Left colon (tissue), 2 donors: ENCODE measurements at places on chromosomes 13 and 19. TPM values are rescaled to one million over a fixed set of nuclear protein-coding genes. Genes with fewer than 3 reads are reported as not detected.

DNA sequence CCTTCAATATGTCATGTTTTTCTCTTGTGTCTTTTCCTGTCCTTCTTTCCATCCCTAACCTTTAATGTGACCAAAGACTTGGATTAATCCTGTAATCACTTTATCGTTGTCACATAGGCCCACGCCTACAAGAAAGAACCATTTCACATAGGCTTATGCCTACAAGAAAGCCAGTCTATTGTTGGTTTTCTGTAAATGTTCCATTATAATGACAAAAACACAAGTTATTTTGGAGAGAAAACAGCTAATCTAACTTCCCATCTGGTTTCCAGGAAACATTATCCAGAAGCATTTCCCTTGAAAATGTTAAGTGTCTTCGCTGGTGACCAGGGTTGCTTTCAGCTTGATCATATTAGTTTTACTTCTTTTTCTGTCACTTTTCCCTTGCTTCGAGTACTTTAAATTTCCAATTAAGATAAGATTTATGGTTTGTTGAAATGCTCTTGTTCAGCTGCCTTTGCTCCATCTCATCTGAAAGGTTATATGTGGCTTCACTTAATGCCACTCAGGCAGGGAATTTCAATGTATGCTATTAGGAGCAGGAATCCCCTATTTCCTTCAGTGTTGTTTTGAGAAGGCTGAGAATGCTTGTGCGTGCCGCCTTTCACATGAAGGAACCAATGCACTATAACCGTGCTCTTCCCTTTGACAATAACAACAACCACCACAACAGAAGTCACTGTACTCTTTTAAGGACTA is 708.2 kb downstream of the EFNB2 start:
- DNase-seq = no peak

- DNase-seq = no peak
Observed at GRCh38 chr13:99165753-99166587, 34.7 kb upstream of the UBAC2 start.

DNA sequence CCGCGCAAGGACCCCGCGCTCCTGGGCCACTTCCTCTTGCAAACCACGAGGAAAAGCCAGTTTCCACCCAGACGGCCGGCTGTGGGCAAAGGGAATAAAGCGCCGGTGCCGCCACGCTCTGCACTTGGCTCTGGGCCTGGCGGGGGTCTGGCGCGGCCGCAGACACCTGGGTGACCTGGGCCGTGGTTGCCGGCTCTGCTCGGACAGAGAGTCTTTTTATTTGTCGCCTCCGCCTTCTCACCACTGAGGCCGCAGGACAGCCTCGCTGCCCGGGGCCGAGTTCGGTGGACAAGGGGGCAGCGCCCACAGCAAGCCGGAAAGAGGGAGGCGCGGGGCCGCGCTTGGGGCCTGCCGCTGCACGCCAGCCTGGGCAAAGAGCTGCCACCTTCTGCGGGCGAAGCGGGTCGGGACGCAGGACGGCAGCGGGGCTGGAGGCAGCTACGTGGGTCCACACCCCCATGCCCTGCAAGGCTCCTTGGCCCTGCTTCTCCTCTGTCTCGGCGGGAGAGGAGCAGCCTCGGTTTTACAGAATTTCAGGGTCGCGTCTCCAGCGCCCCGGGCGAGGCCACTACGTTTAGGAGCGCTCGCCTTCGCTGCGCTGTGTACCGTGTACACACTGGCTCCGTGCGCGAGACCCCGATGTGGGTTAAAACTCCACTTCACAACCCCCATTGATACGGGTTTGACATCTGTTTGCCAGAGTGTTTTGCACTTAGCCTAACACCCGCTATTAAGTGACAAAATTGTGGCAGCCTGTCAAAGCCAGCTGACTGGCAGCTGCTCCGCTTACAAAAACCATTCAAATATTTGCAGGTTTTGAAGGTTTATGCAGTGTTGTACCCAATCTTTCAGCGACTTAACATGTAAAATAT is 13.0 kb upstream of the SOX1 start:
- no peak for DNase-seq

DNA sequence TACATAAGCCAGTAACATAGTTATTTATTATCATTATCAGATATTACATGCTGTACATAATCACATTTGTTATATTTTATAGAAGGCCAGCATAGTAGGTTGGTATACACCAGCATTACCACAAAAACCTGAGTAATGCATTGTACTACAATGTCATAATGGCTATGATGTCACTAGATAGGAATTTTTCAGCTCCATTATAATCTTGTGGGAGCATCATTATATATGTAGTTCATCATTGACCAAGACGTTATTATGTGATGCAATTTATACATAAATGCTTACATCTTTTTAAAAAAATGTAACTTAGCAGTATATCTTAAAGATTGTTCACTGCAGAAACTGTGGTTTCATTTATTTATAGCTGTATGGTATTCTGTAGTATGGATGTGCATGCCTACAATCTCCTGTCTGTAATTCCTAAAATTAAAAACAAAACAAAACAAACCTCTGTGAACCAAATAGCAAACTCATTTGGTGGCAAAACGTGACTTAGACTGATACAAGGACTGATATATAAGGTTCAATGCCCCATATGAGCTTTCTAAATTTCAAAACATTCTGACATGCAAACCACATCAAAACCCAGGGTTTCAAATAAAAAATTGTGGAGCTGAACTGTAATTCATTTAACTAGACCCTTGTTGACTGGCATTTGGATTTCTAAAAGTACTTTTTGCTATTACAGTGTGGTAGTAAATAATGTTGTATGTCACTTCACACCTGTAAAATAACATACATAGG is 250.9 kb downstream of the DLEU7 start:
- DNase-seq = no peak

- no peak for DNase-seq
Observed at GRCh38 chr19:2199215-2199614, 35.5 kb downstream of the DOT1L start.

DNA sequence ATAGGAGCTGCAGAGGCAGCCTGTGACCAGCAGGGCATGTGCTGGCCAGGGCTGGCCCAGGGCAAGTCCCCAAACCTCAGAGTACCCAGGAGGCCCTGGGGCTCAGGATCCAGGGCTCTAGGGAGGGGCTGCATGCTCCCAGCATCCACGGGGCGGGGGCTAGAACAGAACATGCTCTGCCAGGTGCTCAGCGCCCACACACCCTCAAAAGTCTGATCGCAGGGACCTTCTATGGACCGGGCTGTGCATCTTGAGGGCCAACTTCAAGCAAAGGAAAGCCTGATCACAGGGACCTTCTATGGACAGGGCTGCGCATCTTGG is 33.5 kb downstream of the ELL start:
- no peak for DNase-seq

- DNase-seq = no peak
Observed at GRCh38 chr13:51311231-51311630, 28.3 kb upstream of the SERPINE3 start.

DNA sequence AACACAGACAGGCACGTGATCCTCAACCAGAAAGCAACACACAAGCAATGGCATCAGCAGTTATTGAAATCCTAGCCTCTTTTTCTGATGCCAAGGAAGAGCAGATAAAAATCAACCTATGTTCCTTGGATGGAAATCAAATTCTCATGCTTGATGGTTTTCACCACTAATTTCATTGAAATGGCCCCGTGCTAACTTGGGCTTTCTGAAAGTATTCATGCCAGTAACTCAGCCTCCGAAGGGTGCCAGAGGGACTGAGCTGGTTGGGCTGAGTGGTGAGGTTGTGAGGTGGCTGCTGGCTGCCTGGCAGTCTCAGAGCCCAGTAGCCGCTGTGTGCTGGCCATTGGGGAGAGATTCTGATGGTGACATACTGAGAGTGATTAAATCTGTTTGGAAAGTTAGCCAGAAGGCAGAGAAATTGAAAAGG is 309.3 kb downstream of the DCT start:
- DNase-seq = no peak

GRCh38 chr13:36973621-36974295 is 25.4 kb downstream of the ALG5 start:
- DNase-seq = no peak

- no peak for DNase-seq
Observed at GRCh38 chr19:51627491-51628138, 2.6 kb downstream of the SIGLEC5 start.

DNA sequence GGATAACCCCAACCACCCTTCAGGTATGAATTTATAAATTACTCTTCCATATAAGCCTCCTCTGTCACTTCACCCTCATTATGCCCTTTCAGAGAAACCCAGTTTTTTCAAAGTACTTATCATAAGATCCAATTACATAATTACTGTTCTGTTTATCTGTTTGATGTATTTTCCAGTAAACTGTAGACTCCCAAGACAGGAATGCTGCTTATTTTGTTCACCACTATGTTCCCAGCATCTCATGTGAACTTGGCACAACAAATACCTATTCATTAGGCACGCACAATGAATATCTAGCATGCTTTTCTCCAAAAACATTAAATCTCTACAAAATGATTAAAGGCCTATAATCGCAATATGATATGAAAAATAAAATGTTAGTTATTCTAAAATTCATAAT is 13.2 kb downstream of the ENOX1 start:
- no peak for DNase-seq

DNA sequence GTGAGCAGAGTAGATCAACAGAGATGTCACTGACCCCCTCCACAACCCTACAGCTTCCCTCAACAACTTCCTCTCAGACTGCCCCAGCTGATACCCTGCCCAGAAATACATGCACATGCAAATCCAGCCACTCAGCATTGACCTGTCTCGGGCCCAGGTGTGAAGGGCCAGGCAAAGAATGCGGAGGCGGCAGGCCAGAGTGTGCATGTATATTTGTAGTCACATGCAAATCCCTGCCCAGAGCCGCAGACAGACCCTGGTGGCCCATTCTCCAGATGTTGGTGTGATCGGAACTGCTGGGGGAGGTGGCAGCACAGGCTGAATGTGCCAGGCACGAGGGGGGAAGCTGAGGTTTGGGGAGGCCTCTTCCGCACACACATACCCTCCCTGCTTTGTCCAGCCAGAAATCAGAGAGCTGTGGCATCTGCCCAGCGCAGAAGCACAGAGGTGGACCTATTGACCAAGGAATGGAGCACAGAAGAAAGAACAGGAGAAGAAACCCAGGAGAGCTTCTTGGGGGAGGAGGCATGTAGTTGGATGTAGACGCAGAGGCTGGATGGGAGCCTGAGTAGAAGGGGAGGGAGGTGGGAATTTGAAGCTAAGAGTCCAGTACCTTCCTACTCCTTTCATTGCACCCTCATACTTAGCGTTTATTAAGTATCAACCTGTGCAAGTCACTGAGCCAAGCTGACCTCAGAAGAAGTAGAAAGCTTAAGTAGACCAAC is 14.4 kb downstream of the MEF2B start:
- DNase-seq = peak; percentile 54

Gene DMPK
- 38.2 TPM for total RNA-seq

Gene KCTD4
- not detected for total RNA-seq

Gene MRI1
- total RNA-seq = 31.3 TPM

Gene EID2B
- total RNA-seq = 0.75 TPM

Gene SMIM7
- 70.7 TPM for total RNA-seq
